CD4-positive, alpha-beta T cell (primary cell): ENCODE measurements at places on chromosomes 1 and 21. TPM values are rescaled to one million over a fixed set of nuclear protein-coding genes. Genes with fewer than 3 reads are reported as not detected.

Gene RCSD1
- 42.3 TPM for total RNA-seq

Gene GABPA
- total RNA-seq, result 23.5 TPM

Gene ATG4C
- 4.6 TPM for total RNA-seq

Gene PPIAL4G
- total RNA-seq, result 0.11 TPM

Gene LMOD1
- total RNA-seq, result not detected

DNA sequence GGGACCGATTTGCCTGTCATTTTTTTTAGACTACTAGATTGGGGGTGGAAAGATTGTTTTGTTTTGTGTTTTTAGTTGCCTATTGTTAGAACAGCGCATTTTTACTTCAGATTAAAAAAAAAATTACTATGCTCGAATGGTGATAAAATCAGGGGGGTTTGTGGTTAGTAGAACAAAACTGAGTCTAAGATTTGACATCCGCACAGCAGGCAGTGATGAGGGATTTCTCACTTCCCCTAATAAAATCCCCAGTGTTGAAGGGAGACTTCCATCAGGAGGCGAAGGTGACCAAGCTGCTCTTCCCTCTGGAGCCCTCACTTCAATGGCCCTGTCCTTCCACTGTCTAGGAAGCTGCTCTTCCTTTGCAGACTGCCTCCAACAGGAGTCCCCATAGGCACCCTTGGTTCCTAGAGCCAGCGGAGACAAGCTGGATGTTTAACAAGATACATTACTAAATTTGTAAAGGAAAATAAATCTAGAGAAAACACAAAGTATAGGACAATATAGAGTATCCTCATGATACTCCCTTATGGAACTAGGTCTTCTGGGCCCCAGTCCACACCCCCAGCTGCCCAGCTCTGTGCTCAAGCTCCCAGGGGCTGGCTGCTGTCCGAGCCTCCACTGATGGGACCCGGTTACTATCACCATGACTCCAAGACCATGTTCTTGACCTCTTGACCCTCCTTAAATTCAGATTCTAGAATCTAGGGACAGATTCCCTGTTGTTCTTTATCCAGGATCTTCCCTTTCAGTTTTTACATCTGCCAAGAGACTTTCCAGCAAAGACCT lies 31.0 kb downstream of the TENT5C start:
- H3K27ac ChIP-seq, result no peak overlapping the region
- no peak for DNase-seq
- no peaks in the 10 kb centered on the region for H3K36me3 ChIP-seq
- H3K4me3 ChIP-seq, result no peak overlapping the region
- peaks cover 29% of the 10 kb centered on the region for H3K4me1 ChIP-seq

DNA sequence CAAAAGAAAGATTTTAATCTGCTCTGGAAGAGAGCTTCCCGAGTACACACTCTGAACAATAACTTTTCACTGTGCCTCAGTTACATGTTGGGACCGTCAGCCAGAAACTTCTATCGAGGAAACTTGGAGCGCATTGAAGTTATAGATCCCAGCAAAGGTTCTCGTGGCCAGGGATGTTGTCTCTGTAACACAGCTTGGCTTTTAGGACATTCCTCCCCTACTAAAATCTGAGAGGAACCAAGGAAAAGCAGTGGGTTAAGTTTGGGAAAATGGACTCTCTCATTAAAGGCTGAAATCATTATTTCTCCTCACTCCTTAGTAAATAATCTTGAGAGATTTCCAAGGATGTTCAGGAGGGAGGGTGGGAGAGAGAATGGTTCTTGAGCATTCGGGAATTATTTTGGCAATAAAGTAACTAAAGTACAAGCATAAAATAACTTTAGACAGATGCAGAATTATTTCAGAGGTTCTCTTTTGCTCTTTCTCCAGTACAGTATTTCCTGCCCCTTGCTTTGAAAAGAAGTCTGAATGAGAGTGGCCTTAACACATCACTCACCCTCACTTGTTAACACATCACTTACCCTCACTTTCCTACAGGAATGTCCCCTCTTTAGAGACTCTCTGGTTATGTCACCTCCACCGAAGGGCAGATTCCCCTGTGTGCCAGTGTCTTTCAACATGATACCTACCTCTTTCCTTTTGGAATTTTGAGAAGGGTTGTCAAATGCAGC lies 1.8 kb upstream of the NFIA start:
- no peak overlapping the region for H3K27ac ChIP-seq
- no peaks in the 10 kb centered on the region for H3K27me3 ChIP-seq
- no peak for DNase-seq
- peaks cover 41% of the 10 kb centered on the region for H3K4me1 ChIP-seq
- no peak overlapping the region for H3K4me3 ChIP-seq

- H3K36me3 ChIP-seq, result no peaks in the 10 kb centered on the region
- H3K27me3 ChIP-seq, result no peaks in the 10 kb centered on the region
- H3K27ac ChIP-seq, result no peak overlapping the region
- H3K4me1 ChIP-seq, result no peaks in the 10 kb centered on the region
- DNase-seq, result no peak
- no peak overlapping the region for H3K4me3 ChIP-seq
Measured at GRCh38 chr1:243939167-243939848, 89.3 kb upstream of the AKT3 start.

DNA sequence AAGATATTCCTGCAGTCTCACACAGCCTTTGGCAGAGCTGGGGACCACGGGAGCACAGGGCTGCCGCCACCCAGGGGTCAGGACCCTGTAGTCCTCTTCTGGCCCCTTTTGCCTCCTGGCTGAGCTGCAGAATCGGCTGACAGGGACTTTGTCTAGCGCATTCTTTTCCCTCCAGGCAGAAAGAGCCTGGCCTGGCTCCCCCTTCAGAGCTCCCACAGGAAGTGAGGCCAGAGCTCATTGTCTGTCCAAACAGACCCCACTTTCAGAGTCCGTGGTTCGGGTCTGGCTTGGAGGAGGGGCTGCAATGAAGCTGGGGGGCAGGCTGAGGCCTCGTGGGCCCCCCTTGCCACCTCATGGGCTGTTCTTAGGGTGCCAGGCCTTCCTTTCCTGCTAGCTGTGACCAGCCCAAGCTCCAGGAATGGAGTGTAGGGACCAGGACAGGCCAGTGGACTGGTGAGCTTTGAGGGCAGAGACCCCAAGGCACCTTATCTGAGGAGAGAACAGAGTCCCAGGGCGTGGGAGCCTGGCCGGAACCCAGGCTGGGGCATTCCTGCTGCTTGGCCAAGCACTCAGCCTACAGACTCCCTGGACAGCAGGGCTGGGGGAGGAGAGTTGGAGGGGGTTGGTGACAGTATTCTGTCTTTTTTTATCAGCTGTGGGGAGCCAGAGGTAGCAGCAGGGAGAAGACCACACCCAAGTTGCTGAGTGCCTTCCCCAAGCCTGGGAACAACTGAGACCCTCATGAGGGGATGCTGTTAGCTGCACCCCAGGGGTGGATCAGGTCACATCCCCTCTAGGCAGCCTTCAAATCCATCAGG lies 4.7 kb downstream of the CELSR2 start:
- H3K27ac ChIP-seq, result no peak overlapping the region
- H3K27me3 ChIP-seq, result peaks cover 9% of the 10 kb centered on the region
- H3K4me3 ChIP-seq, result no peak overlapping the region
- H3K36me3 ChIP-seq, result no peaks in the 10 kb centered on the region

GRCh38 chr21:32337206-32337605 lies 38.6 kb downstream of the MRAP start:
- H3K36me3 ChIP-seq, result peaks cover 67% of the 10 kb centered on the region
- DNase-seq, result no peak
- no peak overlapping the region for H3K27ac ChIP-seq
- no peaks in the 10 kb centered on the region for H3K27me3 ChIP-seq
- no peak overlapping the region for H3K4me3 ChIP-seq

- H3K4me1 ChIP-seq, result peaks cover 13% of the 10 kb centered on the region
- H3K4me3 ChIP-seq, result peak within 1 kb of the TSS; percentile 19
- H3K27ac ChIP-seq, result no peak within 1 kb of the TSS
Measured at GRCh38 chr1:20717452-20718342, at the start of gene KIF17. TSS of gene KIF17 (minus strand) at chr1:20718007. CDS start at chr1:20717706, 301 bp downstream.

DNA sequence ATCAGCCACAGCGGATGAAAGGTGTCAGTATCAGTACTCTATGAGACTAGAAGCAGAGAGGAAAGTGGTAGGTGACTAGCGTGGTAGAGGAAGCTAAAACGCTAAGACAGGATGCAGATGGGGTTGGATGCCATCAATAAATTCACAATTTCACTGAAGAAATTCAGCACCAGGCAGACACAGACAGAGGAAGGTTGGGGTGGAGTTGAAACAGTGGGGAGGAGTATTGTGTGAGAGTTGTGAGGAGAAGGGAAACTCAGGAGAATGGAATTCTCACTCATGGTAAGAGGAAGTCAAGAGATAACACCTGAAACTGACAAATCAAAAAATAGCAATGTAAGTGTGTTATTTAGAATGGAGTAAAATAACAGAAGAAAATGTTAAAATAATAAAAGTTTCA lies 208.5 kb upstream of the DAB1 start:
- H3K27ac ChIP-seq, result no peak overlapping the region
- DNase-seq, result no peak
- no peaks in the 10 kb centered on the region for H3K36me3 ChIP-seq
- H3K27me3 ChIP-seq, result no peaks in the 10 kb centered on the region
- no peaks in the 10 kb centered on the region for H3K4me1 ChIP-seq

DNA sequence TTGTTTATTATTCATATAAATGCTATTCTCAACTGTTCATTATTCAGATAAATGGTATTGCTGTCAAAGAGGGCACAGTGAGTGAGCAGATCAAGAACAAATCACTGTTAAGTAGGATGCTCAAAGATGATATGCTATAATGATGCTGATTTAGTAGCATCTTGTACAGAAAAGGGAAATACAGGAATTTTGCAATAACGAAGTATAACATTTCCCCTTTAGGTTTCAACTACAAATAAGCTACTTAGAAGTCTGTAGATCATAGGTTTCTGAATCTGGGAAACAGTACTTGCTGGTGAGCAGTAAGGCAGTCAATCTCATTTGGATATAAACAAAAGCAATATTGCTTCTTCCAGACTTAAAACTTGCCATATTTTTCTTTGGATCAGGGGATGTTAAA lies 27.3 kb upstream of the RCOR3 start:
- no peaks in the 10 kb centered on the region for H3K36me3 ChIP-seq
- peaks cover 16% of the 10 kb centered on the region for H3K4me1 ChIP-seq
- H3K4me3 ChIP-seq, result no peak overlapping the region

- no peaks in the 10 kb centered on the region for H3K27me3 ChIP-seq
- no peaks in the 10 kb centered on the region for H3K36me3 ChIP-seq
- no peak overlapping the region for H3K4me3 ChIP-seq
- no peaks in the 10 kb centered on the region for H3K4me1 ChIP-seq
- no peak for DNase-seq
Measured at GRCh38 chr1:220497220-220497947, 30.6 kb upstream of the MARK1 start.

GRCh38 chr1:92816732-92817131 lies 15.1 kb upstream of the RPL5 start:
- no peak for DNase-seq
- no peak overlapping the region for H3K4me3 ChIP-seq
- no peaks in the 10 kb centered on the region for H3K36me3 ChIP-seq
- no peak overlapping the region for H3K27ac ChIP-seq

GRCh38 chr1:85363092-85363491 lies 86.7 kb upstream of the BCL10 start:
- no peak for DNase-seq
- H3K4me1 ChIP-seq, result no peaks in the 10 kb centered on the region
- no peak overlapping the region for H3K27ac ChIP-seq
- no peaks in the 10 kb centered on the region for H3K36me3 ChIP-seq
- H3K27me3 ChIP-seq, result no peaks in the 10 kb centered on the region

DNA sequence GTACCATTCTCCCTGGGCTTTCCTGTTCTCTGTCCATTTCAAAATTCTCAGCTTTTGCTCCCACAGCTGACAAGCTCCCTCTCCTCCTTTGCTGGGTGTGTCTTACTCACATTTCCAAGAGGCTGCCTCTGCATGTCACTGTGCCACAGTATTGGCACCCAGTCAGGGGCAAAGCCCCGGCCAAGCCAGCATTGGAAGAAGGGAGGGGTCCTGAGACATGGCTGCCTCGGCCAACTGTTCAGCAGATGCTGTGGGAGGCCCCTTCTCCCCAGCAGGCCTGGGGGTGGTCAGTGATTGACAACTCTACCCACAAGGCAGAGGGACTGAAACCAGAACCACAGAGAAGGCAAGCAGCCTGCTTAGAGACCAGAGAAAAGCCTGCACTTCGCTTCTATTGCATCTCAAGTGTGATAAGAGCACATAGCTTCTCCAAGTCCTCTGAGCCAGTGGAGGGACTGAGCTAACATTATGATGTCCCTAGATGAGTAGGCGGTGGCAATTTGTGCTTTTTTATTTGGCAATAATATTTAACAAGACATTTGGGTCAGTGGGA lies 294.1 kb downstream of the SIPA1L2 start:
- no peak overlapping the region for H3K27ac ChIP-seq
- peaks cover 20% of the 10 kb centered on the region for H3K4me1 ChIP-seq
- no peak for DNase-seq
- peaks cover 10% of the 10 kb centered on the region for H3K27me3 ChIP-seq
- no peak overlapping the region for H3K4me3 ChIP-seq

GRCh38 chr1:33372162-33372561 lies 51.3 kb upstream of the A3GALT2 start:
- H3K36me3 ChIP-seq, result no peaks in the 10 kb centered on the region
- no peaks in the 10 kb centered on the region for H3K27me3 ChIP-seq
- H3K4me3 ChIP-seq, result no peak overlapping the region
- peaks cover 20% of the 10 kb centered on the region for H3K4me1 ChIP-seq

GRCh38 chr1:100606438-100606837 lies 68.5 kb downstream of the GPR88 start:
- H3K4me3 ChIP-seq, result no peak overlapping the region
- DNase-seq, result no peak
- H3K36me3 ChIP-seq, result no peaks in the 10 kb centered on the region
- no peaks in the 10 kb centered on the region for H3K4me1 ChIP-seq
- no peaks in the 10 kb centered on the region for H3K27me3 ChIP-seq

DNA sequence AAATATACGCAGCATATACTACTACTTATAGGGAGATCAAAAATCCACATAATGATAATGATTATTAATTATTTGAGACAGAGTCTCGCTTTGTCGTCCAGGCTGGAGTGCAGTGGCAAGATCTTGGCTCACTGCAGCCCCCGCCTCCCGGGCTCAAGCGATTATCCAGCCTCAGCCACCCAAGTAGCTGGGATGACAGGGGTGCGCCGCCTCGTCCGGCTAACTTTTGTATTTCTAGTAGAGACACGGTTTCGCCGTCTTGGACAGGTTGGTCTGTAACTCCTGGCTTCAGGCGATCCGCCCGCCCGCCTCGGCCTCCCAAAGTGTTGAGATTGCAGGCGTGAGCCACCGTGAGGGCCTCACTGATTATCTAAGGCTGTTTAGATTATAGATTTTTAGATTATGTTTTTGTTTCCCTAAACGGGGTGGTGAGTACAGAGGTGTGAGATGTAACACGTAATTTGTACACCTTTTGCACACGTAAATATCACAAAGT lies 548 bp upstream of the SLC25A33 start:
- H3K4me1 ChIP-seq, result peaks cover 33% of the 10 kb centered on the region
- peak; percentile 34 for DNase-seq
- peak overlapping the region; percentile 24 for H3K4me3 ChIP-seq
- H3K36me3 ChIP-seq, result no peaks in the 10 kb centered on the region

DNA sequence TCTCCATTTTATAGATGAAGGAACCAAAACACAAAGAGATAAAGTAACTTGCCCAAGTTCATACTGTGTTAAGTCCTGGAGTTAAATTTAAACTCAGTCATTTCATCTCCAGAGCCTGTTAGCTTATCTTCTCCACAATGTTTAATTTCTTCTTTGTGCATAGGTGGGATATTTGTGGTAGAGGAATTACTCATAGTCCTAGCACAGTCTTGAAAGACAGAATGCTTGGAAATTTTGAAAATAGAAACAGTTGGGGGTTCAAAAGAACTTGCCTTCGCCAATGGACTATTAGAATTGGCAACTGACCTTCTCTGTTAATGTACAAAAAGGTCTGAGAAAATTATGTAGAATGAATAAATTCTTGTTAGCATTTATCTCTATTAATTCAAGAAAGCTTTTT lies 832.0 kb upstream of the PRMT6 start:
- H3K27ac ChIP-seq, result no peak overlapping the region
- H3K27me3 ChIP-seq, result no peaks in the 10 kb centered on the region
- no peaks in the 10 kb centered on the region for H3K4me1 ChIP-seq
- H3K36me3 ChIP-seq, result no peaks in the 10 kb centered on the region
- no peak for DNase-seq
